ENCODE measurements at places on chromosomes 12 and 14. TPM values are rescaled to one million over a fixed set of nuclear protein-coding genes. Genes with fewer than 3 reads are reported as not detected.
A peak's percentile ranks its signal among the peaks of the same experiment; 100 is the strongest.

TPPP2 gene
- not detected for total RNA-seq

DNA sequence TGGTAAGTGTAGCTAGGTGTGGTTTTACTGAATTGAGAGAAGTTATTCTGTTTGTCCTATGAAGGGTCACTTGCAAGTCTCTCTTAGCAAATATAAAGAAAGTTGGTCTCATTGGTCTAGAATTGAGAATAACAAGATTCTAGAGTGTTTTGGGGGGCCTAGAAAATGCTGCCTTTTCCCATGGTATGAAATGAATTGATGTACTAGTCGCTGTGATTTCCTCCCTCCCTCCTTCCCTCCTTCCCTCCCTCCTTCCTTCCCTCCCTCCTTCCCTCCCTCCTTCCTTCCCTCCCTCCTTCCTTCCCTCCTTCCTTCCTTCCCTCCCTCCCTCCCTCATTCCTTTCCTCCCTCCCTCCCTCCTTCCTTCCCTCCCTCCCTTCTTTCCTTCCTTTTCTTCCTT is 166.7 kb upstream of the RGS6 start:
- no peak for DNase-seq

- DNase-seq = no peak
These were observed 26.0 kb upstream of the RIMBP2 start for GRCh38 chr12:130742112-130742511.

GPD1 gene
- 1.2 TPM for total RNA-seq

AICDA gene
- not detected for total RNA-seq

BCL2L14 gene
- 2.4 TPM for total RNA-seq

FAR2 gene
- total RNA-seq = 25.3 TPM

DNA sequence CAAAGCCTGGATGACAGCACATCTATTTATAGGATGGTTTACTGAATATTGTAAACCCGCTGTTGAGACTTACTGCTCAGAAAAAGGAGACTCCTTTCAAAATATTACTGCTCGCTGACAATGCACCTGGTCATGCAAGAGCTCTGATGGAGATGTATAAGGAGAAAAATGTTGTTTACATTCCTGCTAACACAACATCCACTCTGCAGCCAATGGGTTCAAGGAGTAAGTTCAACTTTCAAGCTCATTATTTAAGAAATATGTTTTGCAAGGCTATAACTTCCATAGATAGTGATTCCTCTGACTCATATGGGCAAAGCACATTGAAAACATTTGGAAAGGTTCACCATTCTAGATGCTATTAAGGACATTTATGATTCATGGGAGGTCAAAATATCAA is 201.7 kb downstream of the SNAPC1 start:
- no peak for DNase-seq

DNA sequence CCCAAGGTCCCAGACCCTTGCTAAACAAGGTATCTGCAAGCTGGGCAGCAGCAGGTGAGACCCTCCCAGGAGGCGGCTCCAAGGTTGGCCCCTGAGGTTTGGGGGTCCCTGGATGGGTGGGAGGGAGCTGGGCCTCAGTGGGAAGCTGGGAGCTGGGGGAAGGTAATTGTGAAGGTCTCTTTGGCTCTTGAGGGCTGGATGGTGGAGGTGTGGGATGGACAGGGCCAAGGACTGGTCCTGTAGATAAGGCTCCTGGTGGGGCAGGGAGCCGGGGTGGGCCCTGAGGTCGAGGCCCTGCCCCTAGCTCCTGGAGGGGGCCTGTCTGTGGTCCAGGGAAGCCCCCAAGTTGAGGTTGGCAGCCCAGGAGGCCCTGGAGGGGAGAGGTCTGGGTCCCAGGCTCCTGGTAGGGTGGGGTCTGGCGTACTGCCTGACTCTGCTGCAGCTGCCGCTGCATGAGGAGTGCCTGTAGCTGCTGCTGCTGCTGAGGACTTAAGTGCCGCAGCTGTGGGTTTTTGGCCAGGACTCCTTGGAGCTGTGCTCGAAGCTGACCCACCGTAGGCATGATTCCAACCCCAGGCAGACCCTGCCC is 13.1 kb upstream of the PRKAG1 start:
- DNase-seq = no peak

DNA sequence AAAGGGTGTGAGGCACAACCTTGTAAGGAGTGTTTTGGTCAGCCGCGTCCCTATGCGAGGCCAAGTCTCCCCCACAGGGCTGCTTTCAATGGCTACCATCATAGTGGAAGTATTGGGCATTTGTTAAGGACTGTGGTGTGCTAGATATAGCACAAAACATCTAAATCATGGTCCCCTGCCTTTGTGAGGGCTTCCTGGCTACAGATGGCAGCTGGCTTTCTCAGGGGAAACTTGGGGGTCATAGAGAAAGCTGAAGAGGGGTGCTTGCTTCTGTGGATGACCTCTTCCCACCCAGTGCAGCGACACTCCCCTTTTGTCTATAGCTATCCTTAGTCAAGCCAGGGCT is 315.8 kb downstream of the ZFP36L1 start:
- DNase-seq = no peak

DNA sequence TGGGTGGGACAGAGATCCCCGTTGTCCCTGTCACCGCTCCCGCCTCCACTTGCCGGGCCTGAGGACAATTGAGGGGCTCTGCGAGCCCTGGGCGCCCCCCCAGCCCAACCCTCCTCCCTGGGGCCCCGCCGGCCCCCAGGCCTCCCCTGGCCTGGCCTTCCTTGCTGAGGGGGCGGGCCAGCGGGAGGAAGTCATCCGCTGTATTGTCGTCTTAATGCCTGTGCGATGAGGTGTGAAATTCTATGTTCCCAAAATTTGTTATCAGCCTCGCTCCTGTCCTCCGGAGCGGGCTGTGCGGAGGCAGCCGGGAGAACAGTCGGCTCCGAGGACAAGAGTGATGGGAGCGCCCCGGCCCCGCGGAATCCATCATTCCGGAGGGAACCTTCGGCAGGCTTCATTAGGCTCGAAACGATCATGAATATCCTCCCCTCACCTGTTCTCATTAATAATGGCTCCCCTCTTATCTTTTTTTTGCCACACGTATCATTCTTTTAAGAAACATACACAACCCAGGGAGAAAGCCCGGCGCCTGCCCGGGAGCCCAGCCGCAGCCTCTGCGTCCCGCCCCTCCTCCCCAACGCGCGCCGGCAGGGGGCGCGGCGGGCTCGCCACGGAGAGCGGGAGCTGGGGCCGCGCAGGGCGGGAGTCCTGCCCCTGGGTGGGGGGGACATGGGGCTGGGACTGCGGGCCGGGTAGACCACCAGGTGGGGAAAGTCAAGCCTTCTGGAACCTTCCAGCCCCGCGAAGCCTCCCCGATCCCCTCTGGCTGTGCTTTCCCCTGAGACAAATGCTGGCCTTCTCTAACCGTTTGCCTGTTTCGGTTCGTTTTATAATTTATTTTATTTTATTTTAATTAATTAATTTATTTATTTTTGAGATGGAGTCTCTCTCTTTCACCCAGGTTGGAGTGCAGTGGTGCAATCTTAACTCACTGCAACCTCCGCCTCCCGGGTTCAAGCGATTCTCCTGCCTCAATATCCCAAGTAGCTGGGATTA is 17.1 kb upstream of the DLK1 start:
- DNase-seq = no peak

RPL10L gene
- not detected for total RNA-seq

- DNase-seq = no peak
These were observed 194.1 kb downstream of the NOVA1 start for GRCh38 chr14:26403760-26404159.

- no peak for DNase-seq
These were observed 108.1 kb downstream of the DENND5B start for GRCh38 chr12:31482816-31483215.

GPR137C gene
- total RNA-seq = 4.3 TPM

GRCh38 chr14:28059254-28059653 is 707.3 kb upstream of the FOXG1 start:
- DNase-seq = no peak

- DNase-seq = no peak
These were observed 1.7 kb downstream of the FOS start for GRCh38 chr14:75280291-75280830.

- no peak for DNase-seq
These were observed 105.2 kb downstream of the MED13L start for GRCh38 chr12:116172224-116172849.

GRCh38 chr12:127583041-127583440 is 683.9 kb upstream of the TMEM132C start:
- no peak for DNase-seq

DNA sequence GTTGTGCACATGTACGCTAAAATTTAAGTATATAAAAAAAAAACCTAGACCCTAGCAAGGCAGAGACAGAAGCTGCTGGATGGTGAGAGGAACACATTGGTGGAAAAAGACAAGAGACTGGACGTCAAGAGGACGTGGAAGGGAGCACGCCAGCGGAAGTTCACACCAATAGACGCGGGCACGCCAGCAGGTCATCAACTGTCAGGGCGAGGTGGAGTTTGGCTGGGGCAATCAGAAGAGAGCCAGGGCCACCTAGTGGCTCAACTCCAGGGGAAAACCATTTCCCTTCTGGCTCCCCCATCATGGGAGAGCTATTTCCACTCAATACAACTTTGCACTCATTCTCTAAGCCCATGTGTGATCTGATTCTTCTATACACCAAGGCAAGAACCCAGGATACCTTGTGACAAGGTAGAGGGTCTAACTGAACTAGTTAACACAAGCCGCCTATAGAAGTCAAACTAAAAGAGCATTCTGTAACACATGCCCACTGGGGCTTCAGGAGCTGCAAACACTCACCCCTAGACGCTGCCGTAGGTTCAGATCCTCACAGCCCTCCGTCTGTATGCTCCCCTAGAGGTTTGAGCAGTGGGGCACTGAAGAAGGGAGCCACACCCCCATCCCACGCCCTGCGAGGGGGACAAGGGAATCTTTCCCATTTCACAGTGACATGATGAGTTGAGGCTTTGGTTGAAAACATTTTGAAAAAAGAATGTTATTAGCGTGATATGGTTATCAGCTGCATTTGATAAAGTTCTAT is 702.7 kb downstream of the TMTC2 start:
- DNase-seq = peak; percentile 38

DNA sequence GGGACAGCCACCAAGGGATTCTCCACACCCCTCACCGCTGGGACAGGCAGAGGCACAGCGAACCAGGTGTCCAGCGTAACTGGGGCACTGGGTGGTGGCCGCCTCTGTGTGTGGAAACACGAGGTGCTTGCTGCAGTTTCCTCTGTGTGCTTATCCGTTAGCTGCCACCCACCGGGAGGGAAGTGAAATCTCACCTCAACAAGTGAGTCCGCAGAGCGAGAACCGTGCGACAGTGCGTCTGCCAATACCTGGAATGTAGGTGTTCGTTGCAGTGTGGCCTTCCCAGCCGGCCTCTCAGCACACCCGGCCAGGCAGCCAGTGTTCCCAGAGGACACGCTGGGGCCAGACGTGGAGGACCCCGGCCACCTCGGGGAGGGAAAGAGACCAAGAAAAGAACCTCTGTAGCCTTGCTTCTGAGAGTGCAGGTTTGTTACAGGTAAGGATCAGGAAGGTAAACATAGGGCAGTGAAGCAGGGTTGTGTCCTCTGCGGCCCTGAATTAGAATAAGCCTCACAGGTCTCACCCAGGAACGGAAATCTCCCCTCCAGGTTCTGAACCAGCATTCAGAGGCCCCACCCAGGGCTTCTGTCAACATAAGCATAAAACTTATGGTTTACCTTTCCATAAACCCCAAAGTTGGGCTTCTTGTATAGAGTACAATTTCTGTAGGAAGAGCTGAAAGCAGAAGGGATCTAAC is 1.5 kb downstream of the BCL2L14 start:
- no peak for DNase-seq

GRCh38 chr14:49879646-49880204 is 13.2 kb upstream of the ARF6 start:
- DNase-seq = peak; percentile 67

SLC6A12 gene
- total RNA-seq = 1.1 TPM

DNA sequence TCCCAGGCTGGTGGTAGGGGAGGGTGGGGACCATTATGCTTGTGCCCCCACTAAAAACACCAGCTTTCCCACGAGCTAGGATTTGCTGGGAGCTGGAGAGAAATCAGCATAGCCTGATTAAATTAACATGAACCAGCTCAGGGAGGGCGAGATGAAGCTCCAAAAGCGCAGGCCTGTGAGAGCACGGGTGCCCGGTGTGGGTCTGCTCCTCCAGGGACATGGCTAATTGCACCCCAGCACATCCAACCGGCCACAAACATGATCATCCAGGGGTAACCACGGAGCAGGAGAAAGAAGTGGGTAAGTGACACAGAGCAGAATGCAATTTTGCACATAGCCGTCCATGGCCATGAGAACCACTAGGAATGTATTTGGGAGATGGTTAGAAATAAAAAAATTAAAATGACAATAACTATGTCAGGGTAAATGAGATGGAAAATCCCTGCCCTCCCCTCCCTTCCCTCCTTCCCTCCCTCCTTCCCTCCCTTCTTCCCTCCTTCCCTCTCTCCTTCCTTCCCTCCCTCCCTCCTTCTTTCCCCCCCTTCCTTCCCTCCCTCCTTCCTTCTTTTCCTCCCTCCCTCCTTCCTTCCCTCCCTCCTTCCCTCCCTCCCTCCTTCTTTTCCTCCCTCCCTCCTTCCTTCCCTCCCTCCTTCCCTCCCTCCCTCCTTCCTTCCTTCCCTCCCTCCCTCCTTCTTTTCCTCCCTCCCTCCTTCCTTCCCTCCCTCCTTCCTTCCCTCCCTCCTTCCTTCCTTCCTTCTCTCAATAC is 26.9 kb downstream of the CLMN start:
- no peak for DNase-seq

IQSEC3 gene
- total RNA-seq = 3.6 TPM

- no peak for DNase-seq
These were observed 48.9 kb upstream of the POC1B start for GRCh38 chr12:89574736-89575208.

GRCh38 chr12:120925740-120926563 is 21.8 kb upstream of the SPPL3 start:
- DNase-seq = no peak

- DNase-seq = no peak
These were observed 967 bp upstream of the PTCSC3 start for GRCh38 chr14:36177489-36177888.

PUS1 gene
- 81.2 TPM for total RNA-seq

EIF2S3B gene
- total RNA-seq = 5.3 TPM

- DNase-seq = no peak
These were observed at the start of gene GRIN2B for GRCh38 chr12:13981296-13981962. Gene GRIN2B (minus strand): TSS chr12:13981602. CDS start chr12:13866208, 115,394 bp downstream.

NID2 gene
- total RNA-seq = 6.1 TPM

GRCh38 chr14:32404784-32405573 is 75.9 kb downstream of the AKAP6 start:
- DNase-seq = no peak

DNA sequence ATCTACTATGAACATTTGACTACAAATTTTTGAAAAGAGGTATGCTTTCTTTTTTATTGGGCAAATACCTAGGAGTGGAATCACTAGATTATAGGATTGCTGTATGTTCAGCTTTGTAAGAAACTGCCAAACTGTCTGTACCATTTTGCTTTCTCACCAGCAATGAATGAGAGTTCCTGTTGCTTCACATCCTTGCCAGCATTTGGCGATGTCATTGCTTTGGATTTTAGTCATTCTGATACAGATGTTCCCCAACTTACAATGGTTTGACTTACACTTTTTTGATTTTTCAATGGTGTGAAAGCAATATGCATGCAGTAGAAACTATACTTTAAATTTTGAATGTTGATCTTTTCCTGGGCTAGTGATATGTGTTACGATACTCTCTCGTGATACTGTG is 328.7 kb downstream of the RAD51B start:
- no peak for DNase-seq

Data from H1 (cell line).